ENCODE measurements at places on chromosomes 6 and 20. TPM values are rescaled to one million over a fixed set of nuclear protein-coding genes. Genes with fewer than 3 reads are reported as not detected.

The VGLL2 gene
- total RNA-seq, result 0.17 TPM

The C6orf163 gene
- not detected for total RNA-seq

The SLC16A10 gene
- total RNA-seq, result 2.3 TPM

The HCK gene
- total RNA-seq, result not detected

The OVOL2 gene
- 2.1 TPM for total RNA-seq

The VEGFA gene
- 249 TPM for total RNA-seq

The PBOV1 gene
- total RNA-seq, result not detected

The SNAP25 gene
- total RNA-seq, result 0.35 TPM

The STX7 gene
- total RNA-seq, result 65.7 TPM

The HEY2 gene
- not detected for total RNA-seq

The SYTL3 gene
- 10.3 TPM for total RNA-seq

The OR10C1 gene
- not detected for total RNA-seq

The SCUBE3 gene
- total RNA-seq, result 0.17 TPM

The GGTLC1 gene
- not detected for total RNA-seq

The GSTA5 gene
- total RNA-seq, result not detected

The UBD gene
- total RNA-seq, result 39.4 TPM

The BTN1A1 gene
- not detected for total RNA-seq

The PTCRA gene
- not detected for total RNA-seq

The RCAN2 gene
- 3.1 TPM for total RNA-seq

The KIZ gene
- total RNA-seq, result 3.3 TPM

The BPIFA3 gene
- total RNA-seq, result not detected

The POLR3F gene
- 11.7 TPM for total RNA-seq

The PRRT1 gene
- not detected for total RNA-seq

The SMPDL3A gene
- 9.6 TPM for total RNA-seq

The TRIM31 gene
- not detected for total RNA-seq

The MTFR2 gene
- total RNA-seq, result 2.6 TPM

The TMEM151B gene
- not detected for total RNA-seq

The TCF21 gene
- not detected for total RNA-seq

The ASXL1 gene
- 54.8 TPM for total RNA-seq

The SUMO4 gene
- total RNA-seq, result 3.2 TPM

The GSTA2 gene
- total RNA-seq, result not detected

The FRK gene
- 44.4 TPM for total RNA-seq

The SLC22A3 gene
- 11.4 TPM for total RNA-seq

The TOX2 gene
- total RNA-seq, result not detected

The PSMB1 gene
- 429 TPM for total RNA-seq

The SLCO4A1 gene
- total RNA-seq, result 30.7 TPM

The CCN6 gene
- 5.4 TPM for total RNA-seq

The LY6G5C gene
- total RNA-seq, result not detected

The GNRH2 gene
- total RNA-seq, result not detected

The KHDRBS2 gene
- not detected for total RNA-seq

The VSX1 gene
- total RNA-seq, result not detected

Measured in renal cortical epithelial cell (primary cell).